ENCODE measurements at places on chromosomes 3 and 15.

DNA sequence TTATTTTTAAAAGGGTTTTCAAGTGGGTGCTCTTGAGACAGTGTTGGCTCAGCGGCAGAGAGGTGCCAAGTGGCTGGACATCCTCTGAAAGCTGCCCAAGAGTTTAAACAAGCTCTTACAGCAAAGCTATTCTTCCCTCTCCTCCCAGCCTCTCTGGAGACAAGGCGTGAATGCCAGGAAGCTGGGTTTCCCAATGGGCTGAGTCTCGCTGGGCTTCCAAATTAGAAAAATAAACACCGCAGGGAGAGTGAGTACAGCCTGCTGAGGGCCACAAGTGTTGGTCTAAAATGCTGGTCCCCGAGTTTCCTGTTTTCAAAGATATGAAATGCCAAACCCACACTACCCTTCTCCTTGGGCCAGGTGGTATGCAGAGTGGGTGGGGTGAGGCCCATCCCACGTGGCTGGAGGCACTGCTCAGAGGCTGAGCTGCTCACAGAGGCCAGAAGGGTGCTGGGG lies 36.4 kb downstream of the ZDHHC3 start:
- DNase-seq: no peak

DNA sequence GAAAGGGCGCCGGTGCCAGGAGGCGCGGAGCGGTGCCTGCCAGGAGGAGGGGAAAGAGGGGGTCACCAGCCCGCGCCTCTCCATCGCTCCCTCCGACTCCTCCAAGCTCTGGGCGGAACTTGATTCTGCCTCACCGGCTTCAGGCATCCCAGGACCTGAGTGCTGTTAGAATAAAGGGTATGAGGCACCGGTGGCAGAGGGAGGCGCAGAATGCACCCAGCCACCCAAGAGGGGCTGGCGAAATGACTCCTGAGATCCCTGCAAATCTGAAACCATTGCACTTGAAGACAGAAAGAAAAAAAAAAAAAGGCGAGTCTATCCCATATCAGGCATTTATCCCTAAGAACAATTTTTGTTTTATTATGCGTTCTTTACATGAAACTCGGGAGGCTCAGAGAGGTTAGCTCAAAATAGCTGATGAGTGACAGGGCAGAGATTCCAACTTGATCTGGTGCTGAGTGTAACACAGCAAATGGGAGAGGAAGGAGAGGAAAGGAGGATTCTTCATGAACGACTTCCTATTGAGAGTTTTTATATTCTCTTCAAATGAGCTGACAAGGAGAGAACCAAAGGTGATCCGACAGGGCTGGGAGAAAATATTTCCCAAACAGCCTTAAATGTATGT lies 157.0 kb upstream of the FRMD4B start:
- no peak for DNase-seq

GRCh38 chr3:160780245-160780644 lies 24.2 kb downstream of the PPM1L start:
- peak; percentile 38 for DNase-seq

DNA sequence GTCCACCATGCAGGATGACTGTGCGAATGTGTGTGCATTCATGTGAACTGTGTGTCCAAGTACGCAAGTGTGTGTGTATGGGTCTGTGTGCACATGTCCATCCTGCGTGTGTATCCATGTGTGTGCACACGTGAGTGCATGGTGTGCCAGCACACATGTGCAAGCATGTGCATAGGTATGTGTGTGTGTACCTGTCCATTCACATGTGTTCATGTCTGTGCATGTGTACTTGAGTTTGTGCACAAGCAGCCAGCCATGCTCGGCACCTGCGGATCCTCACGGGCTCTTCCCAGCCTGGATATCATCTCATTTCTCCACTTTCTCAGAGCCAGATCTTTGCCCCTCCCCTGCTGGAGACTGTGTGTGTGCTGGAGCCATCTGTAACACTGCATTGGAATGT lies 18.7 kb upstream of the PLXNA1 start:
- no peak for DNase-seq

- DNase-seq: no peak
Measured at GRCh38 chr3:36843065-36844051, 79.0 kb upstream of the DCLK3 start.

- no peak for DNase-seq
Measured at GRCh38 chr3:173411375-173411973, 13.9 kb downstream of the NLGN1 start.

- peak; percentile 28 for DNase-seq
Measured at GRCh38 chr15:22956978-22957260, 23.2 kb downstream of the CYFIP1 start.

DNA sequence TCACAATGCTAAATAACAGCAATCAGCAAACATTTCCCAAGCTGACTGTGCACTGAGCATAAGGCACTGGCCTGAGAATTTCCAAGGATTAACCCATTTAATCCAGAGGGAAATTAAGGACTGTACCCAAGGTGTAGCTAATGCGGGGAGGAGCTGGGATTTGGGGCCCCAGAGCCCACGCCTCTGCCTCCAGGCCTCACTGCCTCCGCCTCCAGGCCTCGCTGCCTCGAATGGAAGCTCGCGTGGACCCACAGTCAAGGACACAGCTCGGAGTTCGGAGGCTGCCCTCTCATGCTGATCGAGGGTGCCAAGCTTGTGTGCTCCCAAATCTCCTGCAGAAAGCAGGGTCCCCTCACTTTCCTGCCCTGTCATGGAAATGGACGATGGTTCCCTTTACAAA lies 76.5 kb upstream of the SNRPA1 start:
- DNase-seq: no peak

GRCh38 chr3:172635588-172635987 lies 75.3 kb downstream of the NCEH1 start:
- DNase-seq: no peak
